ENCODE measurements at places on chromosomes 16 and 17.

GRCh38 chr17:69485901-69486643 is 71.6 kb downstream of the MAP2K6 start:
- DNase-seq, result no peak

DNA sequence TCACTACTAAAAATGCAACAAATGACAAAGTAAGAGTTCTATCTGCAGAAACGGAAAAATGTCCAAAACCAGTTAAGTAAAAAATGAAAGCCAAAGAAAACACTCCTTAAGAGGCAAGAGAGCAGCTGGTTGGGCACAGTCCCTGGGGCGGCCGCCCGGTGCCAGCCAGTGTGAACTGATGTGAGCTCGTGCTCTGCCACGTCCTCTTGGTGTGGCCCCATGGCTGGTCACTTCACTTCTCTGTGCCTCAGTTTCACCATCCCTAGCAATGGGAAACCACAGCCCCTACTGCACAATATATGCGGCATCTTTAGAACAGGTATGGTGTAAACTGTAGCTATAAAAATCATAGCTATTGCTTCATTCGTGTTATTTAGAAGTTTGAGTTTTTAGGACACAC is 21.2 kb downstream of the USP36 start:
- no peak for DNase-seq

DNA sequence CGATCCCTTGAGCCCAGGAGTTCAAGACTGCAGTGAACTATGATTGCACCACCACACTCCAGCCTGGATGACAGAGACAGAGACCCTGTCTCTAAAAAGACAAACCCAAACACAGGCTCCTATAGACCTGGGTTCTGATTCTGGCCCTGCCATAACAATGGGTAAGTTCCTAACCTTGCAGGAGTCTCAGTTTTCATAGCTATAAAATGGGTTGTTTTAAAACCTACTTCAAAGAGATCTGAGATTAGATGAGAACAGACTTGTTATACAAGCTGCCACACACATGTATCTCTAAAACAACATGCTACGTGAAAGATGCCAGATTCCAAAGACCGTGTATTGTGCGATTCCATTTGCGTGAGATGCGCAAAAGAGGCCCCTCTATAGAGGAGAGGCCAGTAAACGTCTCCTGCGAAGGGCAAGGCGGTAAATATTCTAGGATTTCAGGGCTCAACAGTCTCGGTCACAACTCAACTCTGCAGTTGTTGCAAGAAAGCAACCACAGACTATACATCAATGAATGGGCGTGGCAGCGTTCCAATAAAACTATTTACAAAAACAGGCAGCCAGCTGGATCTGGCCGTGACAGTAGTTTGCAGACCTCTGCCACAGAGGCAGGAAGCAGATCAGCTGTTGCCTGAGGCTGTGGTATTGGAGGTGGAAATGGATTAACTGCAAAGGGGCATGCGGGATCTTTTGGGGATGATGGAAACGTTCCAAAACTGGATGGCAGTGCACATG is 5.9 kb downstream of the CORO7 start:
- peak; percentile 70 for DNase-seq

GRCh38 chr17:60098578-60098977 is 19.9 kb upstream of the HEATR6 start:
- no peak for DNase-seq

DNA sequence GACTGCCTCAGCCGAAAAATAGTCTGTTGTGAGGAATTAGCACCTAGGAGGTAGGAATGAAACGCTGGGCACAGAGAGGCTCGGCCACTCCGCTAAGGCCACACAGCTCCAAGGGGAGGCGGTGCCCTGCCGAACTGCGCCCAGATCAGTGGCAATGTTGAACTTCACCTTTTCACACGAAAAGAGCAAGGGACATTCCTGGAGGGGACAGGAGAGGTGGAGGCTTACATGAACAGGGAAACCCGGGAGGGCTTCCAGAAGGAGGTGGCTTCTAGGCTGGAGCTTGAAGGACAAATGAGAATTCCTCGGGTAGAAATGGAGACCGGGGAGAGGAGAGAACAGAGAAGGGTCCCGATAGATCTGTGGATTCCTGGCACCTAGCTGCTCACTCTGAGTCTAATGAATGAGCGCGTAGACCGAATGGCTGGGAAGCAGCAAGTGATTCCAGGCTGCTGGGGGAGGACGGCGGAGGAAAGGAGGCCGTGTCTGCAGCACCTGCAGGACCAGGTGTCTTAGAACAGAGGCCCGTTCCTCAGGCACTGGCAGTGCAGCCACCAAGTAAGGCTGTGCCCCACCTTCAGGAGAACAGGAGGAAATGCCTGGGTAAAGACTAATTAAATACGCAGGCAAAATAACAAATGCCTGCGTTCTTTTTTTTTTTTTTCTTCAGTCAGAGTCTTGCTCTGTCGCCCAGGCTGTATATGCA is 722 bp upstream of the SLC38A10 start:
- DNase-seq, result no peak

GRCh38 chr16:65070831-65071432 is 50.9 kb downstream of the CDH11 start:
- DNase-seq, result peak; percentile 89

Measured in fibroblast of the conjunctiva (primary cell).